ENCODE measurements at places on chromosomes 5 and 9. TPM values are rescaled to one million over a fixed set of nuclear protein-coding genes. Genes with fewer than 3 reads are reported as not detected.
A peak's percentile ranks its signal among the peaks of the same experiment; 100 is the strongest.

DNA sequence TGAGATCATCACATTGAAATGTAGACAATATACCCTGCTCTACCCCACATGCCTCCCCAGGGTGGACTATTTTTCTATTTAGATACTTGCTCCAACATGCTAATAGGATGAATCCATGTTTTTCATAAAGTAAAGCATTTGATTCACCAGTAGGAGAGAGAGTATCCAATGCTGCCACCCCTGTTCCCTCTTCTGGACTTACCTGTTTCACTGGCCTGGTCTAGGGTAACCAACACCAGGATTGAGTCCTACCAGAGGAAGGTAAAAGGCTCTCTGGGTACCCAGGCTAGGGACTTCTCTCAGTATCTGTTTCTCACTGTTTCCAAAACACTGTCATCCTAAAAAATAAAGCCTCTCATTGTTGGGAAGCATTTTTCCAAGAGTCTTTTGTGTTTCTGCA, 30.2 kb upstream of the GABRP start:
- DNase-seq = no peak

DNA sequence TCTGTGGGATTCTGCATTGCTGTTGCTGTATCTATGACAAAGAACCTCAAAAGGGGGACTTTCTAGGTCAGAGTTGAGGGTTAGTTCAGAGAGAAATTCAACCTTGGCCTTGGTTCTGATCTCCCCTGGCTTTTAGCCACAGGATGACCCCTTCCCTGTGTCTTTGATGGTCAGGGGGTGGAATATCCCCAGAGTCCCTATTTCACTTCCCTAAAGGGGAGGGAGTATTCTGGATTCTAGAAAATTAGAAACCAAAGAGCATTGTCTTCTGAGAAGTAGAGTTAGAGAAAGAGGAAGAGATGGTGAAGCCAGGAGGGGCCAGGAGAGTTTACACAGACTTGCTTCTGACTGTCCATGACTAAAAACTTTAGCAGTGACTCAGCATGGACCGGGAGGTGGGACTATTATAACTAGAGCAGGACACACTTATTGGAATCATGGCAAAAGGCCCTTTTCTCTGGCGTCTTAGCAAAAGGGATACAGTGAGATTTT, 56.2 kb upstream of the LPAR1 start:
- no peak for DNase-seq

DNA sequence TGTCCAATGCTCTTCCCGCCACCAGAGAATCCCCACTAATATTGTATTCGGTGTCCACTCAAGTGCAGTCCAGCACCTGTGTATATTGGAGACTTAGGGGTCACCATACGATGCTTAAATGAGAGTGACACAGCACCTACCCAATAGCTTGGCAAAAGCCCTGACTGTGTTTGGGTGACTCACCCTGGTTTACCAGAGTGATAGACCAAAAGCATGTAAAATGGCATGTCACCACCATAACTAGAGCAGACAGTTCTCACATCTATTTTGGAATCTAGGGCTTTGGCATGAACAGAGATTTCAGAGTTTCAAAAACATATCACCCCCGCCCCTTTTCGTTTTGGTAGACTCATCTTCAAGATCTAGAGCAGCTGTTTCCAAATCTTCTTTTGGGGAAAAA, 217.3 kb upstream of the RASEF start:
- DNase-seq = no peak

- no peak for DNase-seq
Measured at GRCh38 chr5:14665949-14666348, 1.4 kb downstream of the OTULIN start.

GRCh38 chr5:117461403-117461802, 886.8 kb upstream of the SEMA6A start:
- no peak for DNase-seq

GRCh38 chr5:57665146-57665936, 182.7 kb upstream of the ACTBL2 start:
- no peak for DNase-seq

DNA sequence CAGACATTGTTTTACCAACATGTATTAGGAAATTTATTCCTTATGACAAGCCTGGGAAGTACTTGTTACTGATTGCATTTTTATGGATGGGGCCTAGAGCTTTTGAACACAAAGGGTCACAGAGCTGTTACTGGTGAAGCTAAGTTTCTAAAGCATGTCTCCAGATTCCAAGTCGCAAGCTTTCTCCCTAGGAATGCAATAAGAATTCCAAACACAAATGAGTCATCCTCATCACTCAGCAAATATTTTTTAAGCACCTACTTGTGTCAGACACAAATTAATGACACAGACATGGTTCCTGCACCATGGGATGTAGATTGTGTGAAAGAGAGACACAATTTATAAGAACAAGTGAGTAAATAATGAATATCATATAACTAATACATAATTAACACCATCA, 11.0 kb upstream of the SH3RF2 start:
- no peak for DNase-seq

DNA sequence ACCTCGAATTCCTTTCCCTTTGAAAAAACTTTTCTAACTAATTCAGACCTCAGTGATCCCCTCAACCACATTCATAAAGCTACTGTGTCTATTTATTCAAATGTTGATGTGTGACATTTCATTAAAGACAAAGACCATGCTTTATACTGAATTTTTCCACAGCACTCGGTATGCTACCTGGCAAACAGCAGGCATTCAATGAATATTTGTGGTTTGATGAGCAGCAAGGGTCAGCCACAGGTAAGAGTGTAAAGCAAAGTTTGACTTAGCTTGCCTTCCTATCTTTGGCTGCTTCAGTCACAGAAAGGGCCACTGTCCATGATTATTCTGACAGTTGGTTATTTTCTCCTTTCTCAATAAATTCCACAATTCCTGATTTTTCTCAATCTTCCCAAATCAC, 5.1 kb upstream of the CDC42SE2 start:
- no peak for DNase-seq

The DCTN4 gene
- 18.0 TPM for total RNA-seq

DNA sequence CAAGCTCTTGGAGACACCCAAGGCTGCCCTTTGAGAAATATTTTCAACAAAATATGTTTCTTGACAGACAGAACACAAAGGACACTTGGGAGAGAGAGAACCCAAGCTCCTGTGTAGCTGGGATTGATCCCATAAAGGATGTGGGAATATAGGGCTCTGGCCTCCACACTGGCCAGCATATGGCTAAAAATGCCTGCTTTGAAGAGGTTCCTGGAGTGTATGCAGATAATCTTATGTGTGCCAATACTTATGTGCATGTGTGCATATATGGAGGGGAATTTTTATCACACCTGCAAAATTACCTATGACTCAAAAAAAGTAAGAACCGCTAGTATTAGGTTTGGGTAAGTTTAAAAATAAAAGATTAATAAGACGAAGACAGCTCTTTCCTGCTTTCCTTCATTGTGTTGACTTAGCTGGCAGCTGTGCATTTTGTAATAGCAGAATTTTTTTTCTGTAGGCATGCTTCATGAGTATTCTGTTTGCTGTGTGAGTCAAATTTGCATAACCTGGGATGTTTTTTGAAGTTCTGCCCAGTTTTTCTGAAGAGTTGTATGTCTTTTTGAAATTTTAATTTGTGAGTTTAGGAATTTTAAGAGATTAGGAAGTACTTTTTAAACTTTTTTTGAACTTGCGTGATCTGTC, 42.6 kb downstream of the HACD4 start:
- no peak for DNase-seq

The ADAMTS12 gene
- total RNA-seq = 1.6 TPM

GRCh38 chr9:97384406-97385262, 27.3 kb upstream of the TDRD7 start:
- DNase-seq = no peak

DNA sequence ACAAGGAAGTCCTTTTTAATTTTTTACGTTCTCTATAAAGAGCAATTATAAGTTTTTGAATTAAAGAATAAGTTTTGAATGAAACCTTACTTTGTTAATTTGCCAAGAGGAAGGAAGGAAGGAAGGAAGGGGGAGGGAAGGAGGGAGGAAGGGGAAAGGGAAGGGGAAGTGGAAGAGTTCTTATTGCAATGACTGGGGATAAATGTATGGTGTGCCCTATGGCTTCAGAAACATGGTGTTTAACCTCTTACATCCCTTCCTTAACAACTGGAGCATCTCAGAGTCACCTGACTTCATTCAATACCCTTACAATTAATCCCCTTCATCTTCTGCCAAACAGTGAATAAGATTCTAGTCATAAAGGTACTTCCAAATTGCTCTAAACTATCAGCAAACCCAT, 16.0 kb downstream of the CEMIP2 start:
- DNase-seq = no peak

DNA sequence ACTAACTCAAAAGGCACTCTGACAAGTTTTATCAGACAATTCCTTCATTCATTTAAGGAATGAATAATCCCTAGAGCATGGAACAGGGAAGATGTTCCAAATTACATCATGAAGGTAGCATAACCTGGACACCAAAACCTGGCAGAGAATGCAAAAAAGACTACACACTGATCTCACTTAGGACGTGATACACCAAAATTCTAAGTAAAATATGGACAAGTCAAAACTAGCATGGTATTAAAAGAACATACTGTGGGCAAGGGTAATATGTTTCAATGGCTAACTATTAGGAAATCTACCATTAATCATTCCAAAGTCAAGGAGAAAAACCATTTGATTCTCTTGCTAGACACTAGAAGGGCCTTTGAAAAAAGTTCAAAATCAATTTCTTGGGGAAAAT, 176.5 kb downstream of the HSPA4 start:
- DNase-seq = no peak

The LOX gene
- 0.66 TPM for total RNA-seq

- DNase-seq = no peak
Measured at GRCh38 chr9:84822589-84823233, 153.2 kb downstream of the NTRK2 start.

DNA sequence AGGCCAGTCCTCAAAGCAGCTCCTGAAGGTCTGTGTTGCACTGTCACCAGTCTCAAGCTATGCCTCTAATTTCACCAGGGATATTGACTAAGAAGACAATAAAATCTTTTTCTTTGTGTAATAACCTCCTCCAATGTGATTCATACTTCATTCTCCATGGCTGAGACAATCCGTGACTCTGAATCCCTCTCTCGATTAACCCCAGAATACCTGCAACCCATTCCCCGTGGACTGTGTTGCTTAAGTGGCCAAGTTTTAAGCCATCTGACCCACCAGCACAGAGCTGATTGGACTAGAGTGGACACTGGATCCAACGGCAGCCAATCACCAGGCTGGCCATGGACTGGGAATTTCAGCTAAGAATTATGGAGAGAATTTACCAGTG, 5.4 kb upstream of the CCIN start:
- DNase-seq = no peak

- DNase-seq = no peak
Measured at GRCh38 chr5:16457853-16458252, 7.7 kb downstream of the ZNF622 start.

GRCh38 chr5:33891788-33892619, at the start of gene ADAMTS12:
ADAMTS12 (minus strand) TSS chr5:33891990; CDS start chr5:33891856, 134 bp downstream.
- DNase-seq = no peak

The WASHC1 gene
- 14.0 TPM for total RNA-seq

The NRARP gene
- total RNA-seq = 3.1 TPM

DNA sequence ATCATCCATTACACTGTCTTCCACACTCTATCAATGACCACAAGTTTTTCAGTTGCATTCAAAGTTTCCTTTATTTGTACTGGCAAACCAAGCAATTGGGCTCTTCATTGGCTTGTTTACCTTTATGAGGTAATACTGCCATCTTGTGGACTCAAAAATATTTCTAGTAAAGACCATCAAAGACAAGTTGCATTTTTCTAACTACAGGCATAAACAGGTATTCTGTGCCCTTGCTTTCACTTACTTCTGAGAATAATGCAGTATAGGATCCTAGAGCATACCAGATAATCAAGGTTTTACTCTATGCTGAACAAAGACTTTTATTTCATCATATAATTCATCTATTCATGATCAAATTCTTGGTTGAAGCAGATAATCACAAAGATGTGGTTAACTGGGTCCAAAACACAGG, 173.7 kb upstream of the POU5F2 start:
- peak; percentile 53 for DNase-seq

DNA sequence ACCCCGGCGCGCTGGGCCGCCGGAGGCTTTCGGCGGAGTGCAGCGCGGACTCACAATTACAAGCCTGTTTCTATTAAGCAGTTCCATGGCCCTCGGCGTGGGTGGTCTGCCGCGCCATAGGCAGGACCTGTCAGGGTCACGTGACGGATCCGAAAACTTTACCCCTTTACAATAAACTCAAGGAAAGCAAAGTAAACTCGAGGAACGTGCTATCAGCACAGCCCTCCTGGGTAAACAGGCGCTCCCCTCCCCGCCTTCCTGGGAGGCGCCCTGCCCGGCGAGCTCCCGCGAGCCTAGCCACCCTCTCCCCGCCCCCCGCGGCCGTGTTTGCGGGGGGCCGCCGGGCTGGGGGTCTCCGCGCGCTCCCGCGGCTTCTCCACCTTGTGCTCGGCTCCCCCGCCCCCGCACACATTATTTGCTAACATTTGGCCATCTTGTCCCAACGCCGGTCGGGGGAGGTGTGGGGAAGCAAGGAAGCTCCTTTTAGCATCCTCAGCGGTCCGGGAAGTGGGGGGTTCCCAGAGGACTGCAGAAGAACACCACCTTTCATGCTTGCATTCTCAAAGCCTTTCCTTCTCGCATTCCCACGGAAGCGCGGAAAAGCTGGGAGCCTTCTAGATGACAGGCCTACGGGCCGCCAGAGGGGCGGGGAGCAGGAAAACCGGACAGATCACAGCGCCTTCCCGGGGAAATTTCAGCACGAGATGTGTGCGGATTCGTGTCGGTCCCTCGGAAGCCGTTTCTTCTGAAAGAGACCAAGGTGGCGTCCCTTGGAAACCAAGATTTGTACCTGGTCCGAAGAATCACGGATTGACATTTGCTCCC, at the start of gene PTCH1:
PTCH1 (minus strand) TSS at position 238 of the 825 bp plus-strand sequence.
- no peak for DNase-seq

The CCDC127 gene
- total RNA-seq = 3.9 TPM

The LCN9 gene
- not detected for total RNA-seq

The FAM221B gene
- under 0.01 TPM for total RNA-seq

The TRMO gene
- 28.5 TPM for total RNA-seq

The RAB3C gene
- total RNA-seq = 0.19 TPM

DNA sequence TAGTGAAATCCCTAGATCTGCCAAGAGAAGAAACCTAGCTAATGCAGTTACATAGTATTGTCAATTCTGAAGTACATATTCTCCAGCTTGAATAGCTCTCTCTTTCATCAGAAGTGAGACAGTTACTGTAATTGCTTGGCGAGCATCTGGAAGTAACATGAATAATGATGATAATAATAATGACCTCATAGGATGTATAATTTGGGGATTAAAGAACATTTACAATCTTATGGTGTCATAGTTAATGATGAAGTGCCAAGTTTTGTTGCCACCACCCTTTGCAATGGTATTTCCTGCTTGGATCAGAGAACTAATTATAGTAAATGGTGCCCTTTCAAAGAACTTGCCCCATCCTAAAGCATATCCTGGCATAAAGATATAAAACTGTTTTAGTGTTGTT, 201.4 kb downstream of the ADAMTSL1 start:
- no peak for DNase-seq

GRCh38 chr5:40271476-40271875, 408.2 kb upstream of the PTGER4 start:
- DNase-seq = no peak

Measured in thymus (tissue), 14 donors.